CD4-positive, alpha-beta T cell treated with Interleukin-4 for 4 hours (primary cell): ENCODE measurements at places on chromosomes 5 and 9.

DNA sequence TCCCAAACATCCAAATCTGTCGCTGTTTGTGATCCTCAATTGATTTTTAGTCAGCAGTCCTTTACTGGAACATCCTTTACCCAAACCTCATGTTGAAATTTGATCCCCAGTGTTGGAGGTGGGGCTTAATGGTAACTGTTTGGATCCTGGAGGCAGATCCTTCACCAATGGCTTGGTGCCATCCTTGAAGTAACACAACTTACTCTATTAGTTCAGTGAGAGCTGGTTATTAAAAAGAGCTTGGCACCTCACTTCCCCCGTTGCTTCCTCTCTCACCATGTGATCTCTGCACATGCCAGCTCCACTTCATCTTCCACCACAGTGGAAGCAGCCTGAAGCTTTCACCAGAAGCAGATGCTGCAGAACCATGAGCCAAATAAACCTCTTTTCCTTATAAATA lies 40.3 kb downstream of the DNAJB5 start:
- DNase-seq = no peak

GRCh38 chr5:179258922-179259730 lies 86.1 kb downstream of the ADAMTS2 start:
- no peak for DNase-seq

- DNase-seq = no peak
Measured at GRCh38 chr9:133754688-133755227, 16.6 kb upstream of the SARDH start.

- no peak for DNase-seq
Measured at GRCh38 chr9:98575379-98576346, 133.1 kb downstream of the GABBR2 start.

DNA sequence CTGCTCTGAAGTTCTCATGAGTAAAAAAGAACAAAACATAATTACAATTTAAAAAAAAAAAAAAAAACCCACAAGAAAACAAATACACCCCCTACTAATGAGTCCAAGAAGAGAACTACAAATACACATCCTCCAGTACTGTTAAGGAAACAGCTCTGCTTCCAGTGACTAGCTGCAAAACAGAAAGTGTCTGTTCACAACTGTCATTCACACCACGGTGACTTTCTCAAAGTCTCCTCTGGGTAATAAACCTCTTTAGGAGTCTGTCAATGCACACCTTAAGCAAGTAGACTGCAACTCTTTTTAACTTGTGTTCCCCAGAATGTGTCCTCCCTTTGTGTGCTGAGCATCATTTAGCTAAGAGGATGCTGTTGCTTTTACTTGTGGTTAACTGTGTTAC lies 6.2 kb downstream of the REEP5 start:
- DNase-seq = peak; percentile 30

GRCh38 chr9:104025104-104025503 lies 69.0 kb upstream of the SMC2 start:
- DNase-seq = no peak

- DNase-seq = no peak
Measured at GRCh38 chr9:121349009-121349408, 21.0 kb downstream of the STOM start.

DNA sequence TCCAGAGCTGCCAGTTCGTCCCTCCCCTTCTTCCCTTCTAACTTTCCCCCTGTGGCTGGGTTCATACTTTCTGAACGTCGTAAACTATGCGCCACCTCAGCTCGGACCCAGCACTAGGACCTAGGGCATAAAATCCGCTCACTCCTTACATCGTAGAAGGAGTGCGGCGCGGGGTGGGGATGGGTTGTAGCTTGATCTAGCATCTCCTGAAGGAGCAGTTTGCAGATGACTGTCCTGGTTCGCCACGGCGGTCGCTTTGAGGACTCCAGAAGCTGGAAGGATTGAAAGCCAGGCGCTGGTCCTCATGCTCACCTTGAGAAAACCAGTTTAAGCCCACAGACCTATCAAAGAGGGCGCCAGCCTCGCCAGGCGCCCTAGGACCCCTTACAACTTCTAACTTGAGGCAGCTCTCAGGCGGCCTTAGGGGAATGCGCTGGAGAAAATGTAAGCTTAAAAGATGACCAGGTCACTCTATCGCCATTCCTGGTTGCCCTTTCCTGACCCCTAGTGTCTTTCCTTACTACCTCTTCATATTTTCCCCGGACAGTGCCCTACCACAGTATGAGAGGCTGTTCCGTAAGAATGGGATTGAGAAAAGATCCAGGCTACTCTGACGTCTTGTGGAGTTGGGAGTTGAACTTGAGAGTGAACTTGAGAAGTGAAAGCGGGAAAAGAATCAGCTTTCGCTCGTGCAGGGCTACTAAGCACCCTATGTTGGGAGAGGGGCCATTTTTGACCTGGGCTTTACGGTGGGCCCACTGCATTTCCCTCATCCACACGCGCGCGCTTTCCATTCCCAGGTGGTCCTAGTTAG lies 2.8 kb downstream of the RORB start:
- no peak for DNase-seq

GRCh38 chr5:178241231-178241663 lies 8.6 kb upstream of the PHYKPL start:
- no peak for DNase-seq

DNA sequence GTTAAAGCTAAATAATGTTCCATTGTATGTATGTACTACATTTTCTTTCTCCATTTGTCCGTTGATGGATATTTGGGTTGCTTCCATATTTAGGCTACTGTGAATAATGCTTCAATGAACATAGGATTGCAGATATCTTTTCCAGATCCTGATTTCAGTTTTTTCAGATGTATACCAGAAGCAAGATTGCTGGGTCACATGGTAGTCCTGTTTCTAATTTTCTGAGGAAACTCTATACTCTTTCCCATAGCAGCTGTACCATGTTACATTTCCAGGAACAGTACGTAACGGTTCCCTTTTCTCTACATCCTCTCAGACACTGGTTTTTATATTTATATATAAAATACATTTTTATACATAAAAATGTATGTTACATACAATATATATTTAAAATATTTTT lies 121.8 kb downstream of the GCNT1 start:
- DNase-seq = no peak

GRCh38 chr5:141597814-141598213 lies 21.0 kb downstream of the DIAPH1 start:
- DNase-seq = no peak

GRCh38 chr9:13939701-13940490 lies 374.0 kb downstream of the NFIB start:
- DNase-seq = no peak
